ENCODE measurements at places on chromosomes 1 and 21. TPM values are rescaled to one million over a fixed set of nuclear protein-coding genes. Genes with fewer than 3 reads are reported as not detected.

- no peak for DNase-seq
These were observed 48.4 kb downstream of the TRMT1L start for GRCh38 chr1:185108321-185108720.

- no peak for DNase-seq
These were observed 592.7 kb upstream of the ADGRL4 start for GRCh38 chr1:79599257-79599656.

RHOU gene
- 20.3 TPM for polyA plus RNA-seq

DNA sequence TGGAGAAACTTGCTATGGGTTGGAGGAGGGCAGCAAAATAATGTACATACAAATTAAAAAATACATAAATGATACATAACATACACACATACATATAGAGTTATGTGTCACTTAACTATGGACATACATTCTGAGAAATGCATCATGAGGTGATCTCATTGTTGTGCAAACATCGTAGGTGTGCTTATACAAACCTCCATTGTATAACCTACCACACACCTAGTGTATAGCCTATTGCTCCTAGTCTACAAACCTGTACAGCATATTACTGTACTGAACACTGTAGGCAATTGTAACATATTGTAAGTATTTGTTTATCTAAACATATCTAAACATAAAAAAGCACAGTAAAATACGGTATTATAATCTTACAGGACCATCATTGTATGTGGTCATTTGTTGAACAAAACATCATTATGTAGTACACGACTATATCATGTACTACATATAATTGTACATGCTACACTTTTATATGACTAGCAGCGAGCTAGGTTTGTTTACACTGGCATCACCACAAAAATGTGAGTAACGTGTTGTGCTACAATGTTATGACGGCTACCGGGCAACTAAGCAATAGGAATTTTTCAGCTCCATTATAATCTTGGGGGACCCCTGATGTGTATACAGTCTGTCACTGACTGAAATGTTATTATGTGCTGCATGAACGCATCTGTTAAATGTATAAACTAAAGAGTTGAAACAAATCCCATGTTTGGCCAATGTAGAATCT, 35.5 kb downstream of the ITGB3BP start:
- no peak for DNase-seq

DNA sequence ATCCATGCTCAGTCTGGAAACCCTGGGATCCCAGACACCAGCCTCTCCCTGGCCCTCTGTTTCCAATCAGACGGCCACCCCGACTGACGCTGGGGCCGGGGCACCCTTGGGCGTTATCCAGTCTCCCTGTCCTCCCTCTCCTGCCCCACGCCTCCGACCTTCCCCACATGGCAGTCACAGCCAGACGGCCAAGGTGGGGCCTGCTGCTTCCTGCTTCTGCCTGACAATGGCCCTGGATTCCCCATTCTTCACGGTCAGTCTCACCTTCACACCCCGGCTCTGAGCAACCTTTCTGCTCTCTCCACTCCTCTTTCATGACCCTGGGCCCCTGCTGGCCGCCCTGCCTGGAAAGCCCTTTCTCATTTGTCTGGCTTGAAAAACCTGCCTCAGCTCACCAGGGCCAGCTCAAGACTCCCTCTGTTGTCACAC, 6.6 kb downstream of the GNG4 start:
- no peak for DNase-seq

IVL gene
- polyA plus RNA-seq, result 0.24 TPM

- DNase-seq, result no peak
These were observed 114.3 kb downstream of the NPHP4 start for GRCh38 chr1:5877683-5878530.

DNA sequence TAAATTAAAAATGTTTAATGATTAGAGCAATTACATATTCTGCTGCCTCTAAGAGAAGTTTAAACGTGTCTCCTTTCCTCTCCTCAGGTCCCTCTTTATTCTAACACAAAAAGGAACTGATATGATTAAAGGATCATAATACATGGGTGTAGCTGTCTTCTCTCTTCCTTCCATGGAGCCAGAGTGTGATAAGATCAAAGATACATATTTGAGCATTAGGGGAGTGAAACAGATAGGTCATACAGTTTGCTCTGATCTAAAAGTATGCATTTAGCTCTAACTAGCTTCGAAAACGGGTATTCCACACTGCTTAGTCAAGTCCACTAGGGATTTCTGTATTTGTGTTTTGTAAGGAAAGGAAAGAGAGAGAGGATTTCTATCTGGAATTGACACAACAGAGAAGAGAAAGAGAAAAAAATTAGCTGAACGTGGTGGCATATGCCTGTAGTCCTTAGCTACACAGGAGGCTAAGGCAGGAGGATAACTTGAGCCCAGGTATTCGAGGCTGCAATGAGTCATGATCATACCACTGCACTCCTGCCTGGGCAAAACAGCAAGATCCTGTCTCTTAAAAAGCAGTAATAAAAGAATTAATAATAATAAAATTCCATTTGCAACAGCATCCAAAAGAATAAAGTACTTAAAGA, 63.1 kb downstream of the CDC42BPA start:
- DNase-seq, result no peak

- no peak for DNase-seq
These were observed 31.5 kb downstream of the RNF220 start for GRCh38 chr1:44436401-44437106.

ALPL gene
- 33.5 TPM for polyA plus RNA-seq

GRCh38 chr1:203268901-203269653, 36.2 kb upstream of the BTG2 start:
- DNase-seq, result no peak

LRRC7 gene
- polyA plus RNA-seq, result 8.2 TPM

- DNase-seq, result no peak
These were observed 2222.6 kb downstream of the MRPL39 start for GRCh38 chr21:23384679-23385078.

GRCh38 chr1:215895893-215896292, 328.8 kb downstream of the KCTD3 start:
- DNase-seq, result no peak

Data from right renal pelvis (tissue), 4 donors.